Fibroblast of mammary gland (primary cell): ENCODE measurements at places on chromosomes 4 and X.

GRCh38 chrX:153560000-153560399, 38.9 kb downstream of the CCNQ start:
- DNase-seq: peak; percentile 18

GRCh38 chrX:129642641-129643040, 12.1 kb downstream of the APLN start:
- DNase-seq: peak; percentile 67

DNA sequence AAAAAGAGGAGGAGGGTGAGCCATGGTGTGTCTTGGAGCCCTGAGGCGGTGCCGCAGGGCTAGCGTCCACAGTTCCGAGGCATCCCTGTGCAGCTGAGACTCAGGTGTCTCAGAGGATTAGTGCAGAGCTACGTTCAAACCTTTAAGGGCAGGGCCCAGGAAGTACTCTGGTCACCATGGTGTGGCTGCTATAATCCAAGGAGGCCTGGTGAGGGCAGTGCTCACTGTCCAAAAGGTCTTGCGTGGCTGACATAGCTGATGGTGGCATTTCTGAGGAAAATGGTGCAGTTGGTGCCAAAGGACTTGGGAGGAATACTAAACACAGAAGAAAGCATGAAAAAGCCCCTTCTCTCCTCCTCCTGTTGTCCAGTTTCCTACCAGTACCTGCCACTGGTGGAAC, 146.9 kb downstream of the DCHS2 start:
- DNase-seq: no peak

DNA sequence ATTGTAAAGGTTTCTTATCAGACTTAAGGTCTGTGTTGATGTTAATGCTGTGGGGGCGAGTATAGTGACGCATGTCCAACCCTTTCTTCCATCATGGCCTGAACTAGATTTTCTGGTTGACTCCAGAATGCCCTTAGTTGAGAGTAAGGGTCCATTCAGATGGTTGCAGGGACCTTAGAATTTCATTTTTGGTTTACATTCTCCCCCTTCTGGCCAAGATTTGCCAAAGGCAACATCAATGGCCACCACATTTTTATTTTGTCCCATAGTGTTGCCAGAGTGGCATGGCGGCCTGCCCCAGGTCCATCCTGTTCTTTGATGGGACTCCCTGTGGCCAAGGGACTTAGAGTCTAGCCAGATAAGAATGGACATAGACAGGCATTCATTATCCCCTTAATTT, 368.5 kb downstream of the GPM6A start:
- DNase-seq: no peak

DNA sequence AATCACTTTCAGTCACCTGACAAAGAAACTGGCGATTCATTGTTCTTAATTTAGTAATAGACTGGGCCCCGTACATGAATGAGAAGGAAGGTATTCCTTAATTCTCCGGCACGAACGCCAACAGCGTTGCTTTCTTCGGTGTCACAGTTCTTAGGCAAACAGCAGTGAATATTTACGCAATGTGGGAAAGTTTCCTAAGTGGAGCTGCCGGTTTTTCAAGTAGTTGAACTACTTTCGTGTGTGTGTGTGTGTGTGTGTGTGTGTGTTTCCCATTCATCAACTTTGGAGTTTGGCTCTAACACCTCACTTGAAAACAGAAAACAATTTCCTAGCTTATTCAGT, 651 bp downstream of the NXT2 start:
- DNase-seq: peak; percentile 76

GRCh38 chrX:51144828-51145442, 187.7 kb upstream of the NUDT10 start:
- DNase-seq: peak; percentile 43

DNA sequence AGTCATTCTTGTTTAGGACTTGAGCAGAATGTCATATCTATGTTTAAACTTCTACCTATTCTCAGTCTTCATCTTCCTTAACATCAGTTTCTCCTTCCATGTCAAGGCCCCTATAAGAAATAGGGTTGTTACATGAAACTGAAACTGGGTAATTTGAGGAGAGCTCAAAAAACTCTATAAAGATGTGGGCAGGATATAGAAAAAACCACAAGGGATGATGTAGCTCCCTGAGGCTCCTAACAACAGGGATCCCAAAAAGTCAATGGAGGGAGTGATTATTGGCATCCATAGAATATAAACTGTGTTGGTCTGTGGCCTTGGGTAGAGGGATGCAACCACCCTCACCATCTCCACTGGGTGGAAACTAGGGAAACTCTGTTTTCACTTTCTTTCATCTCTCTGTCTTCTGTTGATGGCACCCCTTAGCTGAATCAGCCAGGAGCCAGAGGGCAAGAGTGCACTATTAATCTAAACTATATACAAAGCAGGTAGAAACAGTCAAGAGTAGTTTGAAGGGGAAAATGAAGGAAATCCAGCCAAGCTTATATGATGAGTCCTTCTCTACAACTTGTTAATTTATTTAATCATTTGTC, 27.6 kb downstream of the C4orf54 start:
- DNase-seq: no peak

DNA sequence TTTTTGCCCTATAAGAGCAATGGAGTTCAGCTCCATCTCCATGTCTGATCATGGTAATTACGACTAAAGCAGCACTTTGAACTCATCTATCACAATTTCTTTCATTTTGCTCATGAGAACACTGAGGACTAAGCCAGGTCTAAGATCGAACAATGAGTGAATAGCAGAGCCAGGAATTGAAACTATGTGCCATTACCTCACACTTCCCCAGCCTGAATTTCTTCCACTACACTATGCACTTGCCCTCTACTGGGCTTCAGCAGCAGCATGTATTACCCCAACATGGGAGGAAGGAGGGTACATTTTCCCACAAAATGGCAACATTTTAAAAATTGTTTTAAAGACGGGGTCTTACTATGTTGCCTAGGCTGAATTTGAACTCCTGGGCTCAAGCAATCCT, 274.7 kb upstream of the FGF13 start:
- peak; percentile 5 for DNase-seq

DNA sequence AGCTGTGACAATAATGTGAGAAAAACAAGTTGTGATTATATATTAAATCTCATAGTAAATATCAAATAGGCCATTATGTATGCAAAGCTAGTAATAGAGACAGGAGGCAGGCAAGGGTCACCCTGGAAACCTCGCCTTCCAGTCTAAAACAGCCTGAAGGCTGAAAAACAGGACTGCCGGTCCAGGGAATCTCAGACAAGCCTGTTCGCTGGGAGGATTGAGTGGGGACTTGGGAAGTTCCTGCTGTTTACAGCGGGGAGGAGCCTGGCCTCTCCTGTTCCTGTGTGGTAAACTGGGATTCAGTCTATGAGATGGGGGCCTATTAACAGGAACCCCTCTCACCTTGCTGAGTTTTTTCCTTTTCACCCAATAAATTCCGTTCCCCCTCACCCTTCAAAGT, 2317.3 kb downstream of the PCDH7 start:
- DNase-seq: no peak

- no peak for DNase-seq
Observed at GRCh38 chrX:100931218-100931924, 2.7 kb upstream of the XKRX start.

GRCh38 chr4:71602289-71602900, 181.5 kb downstream of the GC start:
- DNase-seq: no peak

DNA sequence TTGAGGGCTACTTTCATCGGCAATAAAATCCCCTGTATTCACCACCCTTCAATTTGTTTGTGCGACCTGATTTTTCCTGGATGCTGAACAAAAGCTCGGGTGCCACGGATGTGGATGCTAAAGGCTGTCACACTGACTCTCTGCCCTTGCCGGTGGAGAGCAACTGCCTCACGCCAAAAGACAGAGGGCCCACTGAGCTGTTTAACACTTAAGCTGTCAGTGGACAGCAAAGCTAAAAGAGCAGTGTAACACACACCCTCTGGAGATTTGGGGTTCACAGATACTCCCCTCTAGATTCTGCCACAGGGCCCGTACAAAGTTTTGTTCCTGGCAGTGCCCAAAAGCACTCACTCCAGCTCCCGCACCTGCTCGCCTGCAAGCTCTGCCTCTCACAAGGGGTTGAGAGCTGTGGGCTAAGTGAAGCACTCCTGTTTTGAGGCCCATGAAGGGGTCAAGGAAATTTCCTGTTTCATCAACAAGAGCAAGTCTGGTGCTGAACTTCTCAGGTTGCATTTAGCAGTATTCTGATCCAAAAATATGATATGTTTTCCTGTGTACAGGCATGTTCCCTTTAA, 1571.9 kb downstream of the ADGRL3 start:
- no peak for DNase-seq

GRCh38 chrX:105013719-105014118, 206.8 kb downstream of the TEX13A start:
- DNase-seq: no peak

DNA sequence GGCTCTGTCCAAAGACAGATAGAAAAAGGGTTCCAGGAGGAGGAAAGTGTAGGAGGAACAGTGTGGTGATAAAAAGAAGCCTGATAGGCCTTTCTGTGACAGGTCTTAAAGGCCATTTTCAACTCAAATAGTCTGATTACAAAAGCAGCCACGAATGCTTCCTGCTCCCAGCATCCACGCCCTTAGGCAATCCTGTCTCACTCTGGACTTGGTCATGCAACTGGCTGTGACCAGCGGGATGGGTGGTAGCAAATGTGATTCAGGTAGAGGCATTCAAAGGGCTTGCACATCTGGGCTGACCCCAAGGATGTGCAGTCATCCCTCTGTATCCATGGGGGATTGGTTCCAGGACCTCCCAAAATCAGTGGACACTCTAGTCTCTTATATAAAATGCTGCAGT, 14.4 kb upstream of the SEPSECS start:
- DNase-seq: peak; percentile 27

DNA sequence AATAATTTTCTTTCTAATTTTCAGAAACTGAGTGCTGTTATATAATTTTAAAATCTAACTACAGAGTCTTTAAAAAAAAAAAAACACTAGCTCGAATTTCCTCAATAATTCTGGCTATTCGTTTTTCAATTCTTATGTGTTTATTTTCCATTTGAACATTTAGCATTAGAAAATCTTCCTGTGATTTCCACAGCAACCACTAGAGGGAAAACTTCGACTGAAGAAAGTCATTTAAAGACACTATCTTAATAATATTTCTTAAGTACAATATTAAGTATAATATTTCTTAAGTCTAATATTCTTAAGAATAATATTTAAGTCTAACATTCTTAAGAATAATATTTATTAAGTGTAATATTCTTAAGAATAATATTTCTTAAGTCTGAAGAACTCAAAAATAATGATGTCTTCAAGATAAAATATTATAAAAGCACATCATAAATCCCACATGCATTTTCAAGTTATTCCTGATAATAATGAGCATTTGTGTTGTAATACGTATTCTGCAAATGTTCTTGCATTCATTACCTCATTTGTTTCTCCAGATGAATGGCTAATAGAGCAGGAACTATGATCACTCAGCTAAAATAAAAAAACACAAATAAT, 118.4 kb upstream of the WDR17 start:
- DNase-seq: peak; percentile 44

GRCh38 chr4:2968381-2968780, 5.0 kb downstream of the GRK4 start:
- DNase-seq: no peak

GRCh38 chr4:138598226-138598625, 356.1 kb upstream of the SLC7A11 start:
- DNase-seq: no peak
